ENCODE measurements at places on chromosomes 6 and 20.

GRCh38 chr6:169451065-169451838, 197.6 kb upstream of the THBS2 start:
- DNase-seq = no peak
- no peaks in the 10 kb centered on the region for H3K36me3 ChIP-seq
- H3K4me1 ChIP-seq = no peaks in the 10 kb centered on the region
- H3K27me3 ChIP-seq = no peaks in the 10 kb centered on the region
- no peak overlapping the region for H3K27ac ChIP-seq
- no peak overlapping the region for H3K4me3 ChIP-seq

DNA sequence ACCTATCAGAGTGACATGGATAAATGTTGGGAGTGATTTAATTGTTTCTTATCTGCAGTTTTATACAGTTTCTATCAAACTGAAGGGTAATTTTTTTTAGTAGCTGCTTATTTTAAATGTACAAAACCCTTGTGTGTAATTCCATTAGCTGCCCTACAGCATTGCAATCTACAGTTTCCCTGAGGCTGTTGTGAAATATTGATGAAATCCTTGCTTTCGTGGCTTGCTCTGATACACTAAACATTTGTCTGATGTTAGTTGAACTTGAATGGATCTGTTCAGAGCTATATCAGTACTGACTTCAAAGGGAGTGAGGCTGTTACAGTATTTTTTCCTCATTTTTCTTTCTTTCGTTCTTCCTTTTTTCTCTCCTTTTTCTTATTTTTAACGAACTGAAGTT, 255.4 kb downstream of the TSHZ2 start:
- H3K27ac ChIP-seq = no peak overlapping the region
- no peak for DNase-seq
- no peaks in the 10 kb centered on the region for H3K36me3 ChIP-seq

GRCh38 chr20:1368448-1369199, 24.2 kb downstream of the FKBP1A start:
- no peak for DNase-seq
- H3K27me3 ChIP-seq = no peaks in the 10 kb centered on the region
- no peak overlapping the region for H3K4me3 ChIP-seq
- peaks cover 17% of the 10 kb centered on the region for H3K4me1 ChIP-seq
- H3K27ac ChIP-seq = no peak overlapping the region

GRCh38 chr6:56382416-56382940, 135.1 kb upstream of the COL21A1 start:
- no peaks in the 10 kb centered on the region for H3K4me1 ChIP-seq
- no peaks in the 10 kb centered on the region for H3K36me3 ChIP-seq
- no peak overlapping the region for H3K4me3 ChIP-seq
- no peak overlapping the region for H3K27ac ChIP-seq

DNA sequence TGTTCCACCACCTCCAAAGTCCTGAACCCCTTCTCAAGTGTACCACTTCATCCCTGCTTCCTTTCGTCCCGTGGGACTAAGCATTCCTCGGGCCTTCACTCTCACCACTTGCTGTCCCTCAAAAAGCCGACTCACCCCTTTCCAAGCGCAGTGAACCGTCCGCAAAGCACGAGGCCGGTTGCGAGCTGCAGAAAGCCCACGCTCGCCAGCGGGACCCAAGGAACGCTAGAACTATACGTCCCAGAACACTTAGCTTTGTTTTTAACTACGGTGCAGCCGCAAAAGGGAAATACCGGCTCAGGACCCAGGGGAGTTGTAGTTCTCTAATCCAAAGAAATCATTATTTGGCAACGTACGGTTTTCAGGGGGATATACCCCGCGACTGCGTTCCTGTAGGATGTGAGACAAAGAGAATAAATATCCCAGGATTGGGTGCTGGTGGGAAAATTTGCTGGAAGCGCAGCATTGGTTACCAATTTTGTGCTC, 416 bp upstream of the POLR1H start:
- no peak for DNase-seq
- H3K4me3 ChIP-seq = peak overlapping the region; percentile 62
- H3K27ac ChIP-seq = peak overlapping the region; percentile 92
- peaks cover 24% of the 10 kb centered on the region for H3K36me3 ChIP-seq
- no peaks in the 10 kb centered on the region for H3K27me3 ChIP-seq

DNA sequence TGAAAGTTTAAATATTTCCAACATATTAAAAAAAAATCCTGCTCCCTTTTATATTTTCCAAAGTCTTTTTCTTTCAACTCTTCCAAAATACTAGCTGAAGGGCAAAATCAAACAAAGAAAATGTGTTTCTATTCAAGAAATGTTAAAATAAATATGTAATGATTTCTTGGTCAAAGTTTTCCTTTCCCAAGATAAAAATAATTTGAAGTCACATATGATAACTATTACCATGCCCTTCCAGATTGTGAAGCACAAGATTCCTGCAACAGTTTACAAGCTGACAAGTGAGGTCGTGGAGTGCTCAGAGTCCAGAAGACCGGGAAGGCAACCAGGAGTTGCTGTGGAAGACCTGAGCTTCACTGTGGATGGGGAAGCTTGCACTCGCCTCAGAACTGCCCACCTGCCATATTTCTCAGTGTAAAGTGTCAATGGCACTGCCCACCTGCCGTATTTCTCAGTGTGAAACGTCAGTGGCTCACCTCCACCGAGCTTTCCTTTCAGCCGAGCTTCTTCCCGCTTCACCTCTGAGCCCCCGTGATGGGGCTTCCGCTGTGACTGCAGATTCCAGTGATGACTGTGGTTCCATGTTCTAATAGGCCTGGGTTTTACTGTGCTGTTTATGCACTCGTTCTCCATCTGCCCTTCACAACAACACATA, 160.5 kb downstream of the THBS2 start:
- H3K27me3 ChIP-seq = no peaks in the 10 kb centered on the region
- no peaks in the 10 kb centered on the region for H3K4me1 ChIP-seq
- no peak for DNase-seq

- no peak for DNase-seq
- H3K4me3 ChIP-seq = no peak overlapping the region
- H3K27me3 ChIP-seq = no peaks in the 10 kb centered on the region
- H3K36me3 ChIP-seq = no peaks in the 10 kb centered on the region
- H3K4me1 ChIP-seq = no peaks in the 10 kb centered on the region
Observed at GRCh38 chr20:55461519-55461918, 543.8 kb downstream of the CBLN4 start.

DNA sequence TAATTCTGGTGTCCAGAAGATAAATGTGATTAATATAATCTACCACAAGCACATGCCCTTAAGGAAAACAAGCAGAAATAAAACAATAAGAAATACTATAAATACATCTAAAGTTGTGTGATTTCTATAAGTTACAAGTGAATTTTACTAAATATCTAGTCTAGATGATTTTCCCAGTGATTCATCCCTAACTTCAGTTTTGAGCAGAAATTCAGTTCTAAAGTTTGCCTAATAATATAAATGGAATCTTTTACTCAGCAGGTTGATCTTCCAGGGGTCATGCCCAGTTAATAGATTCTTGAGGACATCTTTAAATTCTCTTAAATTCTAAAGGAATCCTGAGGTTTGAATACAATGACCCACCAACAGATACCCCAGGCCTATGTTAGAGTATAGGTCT, 37.3 kb downstream of the PDE7B start:
- no peak overlapping the region for H3K4me3 ChIP-seq
- no peak overlapping the region for H3K27ac ChIP-seq
- DNase-seq = no peak
- no peaks in the 10 kb centered on the region for H3K4me1 ChIP-seq
- no peaks in the 10 kb centered on the region for H3K27me3 ChIP-seq
- H3K36me3 ChIP-seq = no peaks in the 10 kb centered on the region

DNA sequence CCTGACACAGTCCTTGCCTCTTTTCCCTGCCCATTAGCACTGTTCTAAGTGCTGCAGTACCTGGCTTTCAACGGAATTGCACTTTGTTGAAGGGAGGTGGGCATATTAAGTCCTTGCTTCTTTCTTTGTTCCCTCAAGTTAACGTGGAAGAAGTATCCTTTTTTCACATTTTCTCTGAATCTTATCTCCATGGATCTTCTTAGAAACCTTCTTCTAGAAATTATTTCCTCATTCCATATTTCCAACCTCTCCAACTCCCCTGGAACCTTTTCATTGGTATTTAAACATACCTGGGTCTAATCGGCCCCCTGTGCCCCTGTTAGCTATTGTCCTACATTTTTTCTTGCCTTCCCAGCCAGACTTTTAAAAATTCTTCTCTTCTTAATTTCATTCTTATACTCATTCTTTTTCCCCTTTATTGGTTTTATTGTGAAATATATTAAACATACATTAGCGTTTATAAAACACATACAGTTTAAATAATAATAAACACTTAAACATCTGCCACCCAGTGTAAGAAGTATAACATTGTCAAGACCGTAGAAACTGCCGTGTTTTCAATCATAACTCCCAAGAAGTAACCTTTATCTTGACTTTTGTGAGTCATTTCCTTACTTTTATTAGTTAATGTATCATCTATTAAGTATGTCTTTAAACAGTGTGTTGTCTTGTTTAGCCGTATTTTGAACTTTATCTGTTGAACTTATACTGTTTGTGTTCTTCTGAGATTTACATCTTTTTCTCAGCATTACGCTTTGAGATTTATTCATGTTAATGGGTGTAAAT, 118.2 kb downstream of the CDKAL1 start:
- H3K27ac ChIP-seq = no peak overlapping the region
- H3K4me1 ChIP-seq = no peaks in the 10 kb centered on the region
- H3K4me3 ChIP-seq = no peak overlapping the region
- H3K27me3 ChIP-seq = no peaks in the 10 kb centered on the region
- no peak for DNase-seq

DNA sequence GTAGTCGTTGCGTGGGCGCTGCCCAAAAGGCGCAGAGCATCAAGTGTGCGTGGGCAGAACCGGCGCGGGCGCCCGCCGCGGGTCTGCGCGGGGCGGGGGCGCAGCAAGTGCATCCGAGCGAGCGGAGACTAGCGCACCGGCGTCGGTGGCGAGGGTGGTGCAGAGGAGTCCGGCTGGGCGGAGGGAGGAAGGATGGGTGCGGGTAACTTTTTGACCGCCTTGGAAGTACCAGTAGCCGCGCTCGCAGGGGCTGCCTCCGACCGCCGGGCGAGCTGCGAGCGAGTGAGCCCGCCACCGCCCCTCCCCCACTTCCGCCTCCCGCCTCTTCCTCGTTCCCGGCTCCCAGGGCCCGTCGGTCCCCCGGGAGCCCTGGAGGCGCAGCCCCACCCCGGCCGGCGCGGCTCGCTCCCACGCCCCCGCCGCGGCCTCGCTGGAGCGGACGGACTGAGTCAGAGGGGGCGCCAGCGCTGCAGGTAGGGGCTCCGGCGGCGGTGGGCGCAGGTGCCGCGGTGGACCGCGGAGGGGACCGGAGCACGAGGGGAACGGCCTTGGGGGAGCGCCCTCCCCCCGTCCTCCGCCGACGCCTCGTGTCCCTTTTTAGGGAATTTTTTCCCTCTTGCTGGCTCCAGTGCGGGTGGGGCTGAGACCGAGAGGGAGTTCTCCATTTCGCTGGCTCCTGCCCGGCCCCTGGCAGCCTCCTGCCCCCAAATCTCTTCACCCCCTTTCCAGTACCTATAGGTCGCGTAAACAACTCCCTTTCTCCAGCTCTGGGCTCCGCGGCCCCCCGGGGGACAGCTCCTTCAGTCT, 1.6 kb upstream of the DBNDD2 start:
- DNase-seq = peak; percentile 45
- no peaks in the 10 kb centered on the region for H3K36me3 ChIP-seq
- no peaks in the 10 kb centered on the region for H3K27me3 ChIP-seq
- H3K27ac ChIP-seq = peak overlapping the region; percentile 58

DNA sequence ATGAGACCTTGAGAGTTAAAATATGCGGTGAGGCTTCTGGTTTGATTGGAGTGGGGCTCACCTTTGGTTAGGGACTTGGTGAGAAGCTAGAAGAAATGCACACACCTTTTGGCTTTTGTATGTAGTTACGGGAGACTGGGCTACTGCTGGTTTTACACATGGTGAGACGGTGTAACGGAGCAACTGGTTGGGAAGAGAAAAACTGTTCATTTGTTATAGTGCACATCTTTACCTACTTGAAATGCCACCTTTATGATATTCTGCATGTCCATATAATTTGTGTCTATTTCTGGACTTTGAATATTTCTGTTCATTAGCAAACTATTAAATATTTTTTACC, 31.6 kb downstream of the TIAM2 start:
- no peaks in the 10 kb centered on the region for H3K4me1 ChIP-seq
- no peaks in the 10 kb centered on the region for H3K36me3 ChIP-seq
- H3K27ac ChIP-seq = no peak overlapping the region
- H3K4me3 ChIP-seq = no peak overlapping the region

DNA sequence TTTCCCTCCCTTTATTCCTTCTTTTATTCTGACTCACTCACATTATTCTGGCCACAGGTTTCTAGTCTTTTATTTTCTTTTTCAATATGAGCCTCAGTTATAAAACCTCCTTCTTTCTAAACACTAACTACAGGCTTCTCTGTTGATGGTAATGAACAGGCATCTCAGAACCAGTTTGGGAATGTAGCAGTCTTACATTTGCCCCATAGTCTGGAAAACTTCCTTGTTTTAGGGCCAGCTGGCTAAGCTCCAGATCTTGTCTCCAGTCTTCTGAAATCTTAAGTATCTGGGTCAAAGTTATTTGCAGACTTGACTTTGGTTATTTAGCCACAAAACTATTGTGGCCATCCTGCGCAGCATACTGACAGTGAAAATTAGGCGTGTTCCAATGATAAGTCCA, 97.0 kb upstream of the MAN1A1 start:
- H3K36me3 ChIP-seq = no peaks in the 10 kb centered on the region
- H3K27me3 ChIP-seq = no peaks in the 10 kb centered on the region
- no peak overlapping the region for H3K27ac ChIP-seq
- no peak overlapping the region for H3K4me3 ChIP-seq
